Omental fat pad (tissue), 4 donors: ENCODE measurements at places on chromosomes 7 and 10.

DNA sequence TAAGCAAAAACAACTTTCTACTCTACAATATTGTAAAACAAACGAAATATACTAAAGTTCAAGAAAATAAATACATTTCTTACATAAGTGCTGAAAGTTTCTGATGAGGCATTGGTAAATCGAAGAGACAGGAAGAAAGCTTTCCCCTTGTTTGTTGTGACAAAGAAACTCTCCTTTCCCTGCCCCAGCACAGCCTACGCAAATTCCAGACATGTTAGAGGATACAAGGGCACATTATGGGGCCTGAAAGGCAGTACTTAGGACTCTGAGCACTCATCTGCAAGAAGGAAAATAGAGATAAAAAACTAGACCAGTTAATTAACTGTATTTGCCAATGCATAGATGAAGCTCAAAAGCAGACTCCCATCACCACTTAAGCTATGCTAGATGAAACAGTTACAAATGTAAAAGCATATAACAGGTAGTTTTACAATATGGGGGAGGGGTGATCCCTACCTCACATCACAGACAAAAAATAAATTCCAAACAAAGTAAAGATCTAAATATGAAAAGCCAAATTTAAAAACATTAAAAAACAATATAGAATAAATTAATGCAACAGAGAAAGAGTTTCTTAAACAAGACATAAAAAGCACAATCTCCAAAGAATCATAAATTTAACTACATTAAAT lies 21.8 kb downstream of the ARHGAP19 start:
- no peak for DNase-seq

- DNase-seq: no peak
These were observed 10.7 kb upstream of the PCBD1 start for GRCh38 chr10:70899096-70899495.

- no peak for DNase-seq
These were observed 2.8 kb downstream of the AKR1C4 start for GRCh38 chr10:5199398-5199797.

DNA sequence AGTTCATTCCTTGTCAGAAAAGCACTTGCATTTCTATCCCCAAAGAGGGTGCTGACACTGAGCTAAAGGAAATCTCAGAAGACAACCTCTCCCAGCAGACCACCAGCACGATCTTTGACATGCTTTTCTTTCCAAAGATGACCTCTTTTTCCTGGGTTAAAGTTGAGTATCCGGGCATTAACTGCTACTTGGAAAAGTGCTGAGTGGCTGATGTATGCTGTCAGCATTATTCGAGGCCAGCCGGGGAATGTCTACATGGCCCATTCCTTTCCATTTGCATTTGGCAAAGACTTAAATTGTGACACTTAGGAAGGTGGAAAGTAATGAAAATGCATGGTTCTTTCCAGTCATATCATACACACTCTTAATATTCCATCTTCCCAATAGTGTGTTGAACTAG lies 90.6 kb upstream of the SKAP2 start:
- DNase-seq: no peak

- DNase-seq: no peak
These were observed 479.3 kb downstream of the GLRX3 start for GRCh38 chr10:130615457-130615856.
